ENCODE measurements at places on chromosomes 1 and 21.

DNA sequence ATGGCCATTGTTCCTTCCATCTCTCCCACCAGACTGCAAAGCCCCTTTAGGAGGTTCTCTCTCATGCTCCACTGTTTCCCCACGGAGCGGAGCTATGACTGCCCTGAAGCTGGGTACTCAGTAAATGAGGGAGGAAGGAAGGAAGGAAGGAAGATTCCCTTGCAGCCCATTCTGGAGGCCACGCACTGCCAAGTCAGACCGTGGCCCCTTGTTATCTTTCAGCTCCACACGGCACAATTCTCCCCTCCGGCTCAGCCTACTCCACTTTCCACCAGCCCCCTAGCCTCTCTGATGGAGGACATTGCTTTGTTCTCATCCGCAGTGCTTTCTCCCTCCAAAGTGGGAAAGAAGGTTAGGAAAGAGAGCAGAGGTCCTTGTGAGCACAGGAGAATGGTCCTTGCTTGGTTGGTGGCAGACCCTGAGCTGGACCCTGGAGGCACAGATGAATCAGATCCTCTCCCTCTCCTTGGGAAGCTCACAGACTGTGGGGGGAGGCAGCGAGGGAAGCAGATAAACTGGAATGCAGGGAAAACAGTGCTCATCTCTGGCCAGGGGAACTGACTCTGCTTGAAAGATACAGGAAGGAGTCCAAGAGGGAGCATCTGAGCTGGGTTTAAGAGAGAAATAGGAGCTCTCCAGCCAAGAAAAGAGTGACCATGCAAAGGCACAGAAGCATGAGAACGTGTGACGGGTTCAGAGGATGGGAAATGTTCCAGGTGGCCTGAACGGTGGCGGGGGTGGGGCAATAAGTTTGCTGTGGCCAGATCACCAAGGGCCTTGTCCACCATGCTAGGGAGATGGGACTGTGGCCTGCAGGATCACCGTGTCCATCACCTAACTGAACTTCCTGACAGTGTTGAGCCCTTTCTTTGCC is 52.6 kb downstream of the GLIS1 start:
- DNase-seq = no peak

DNA sequence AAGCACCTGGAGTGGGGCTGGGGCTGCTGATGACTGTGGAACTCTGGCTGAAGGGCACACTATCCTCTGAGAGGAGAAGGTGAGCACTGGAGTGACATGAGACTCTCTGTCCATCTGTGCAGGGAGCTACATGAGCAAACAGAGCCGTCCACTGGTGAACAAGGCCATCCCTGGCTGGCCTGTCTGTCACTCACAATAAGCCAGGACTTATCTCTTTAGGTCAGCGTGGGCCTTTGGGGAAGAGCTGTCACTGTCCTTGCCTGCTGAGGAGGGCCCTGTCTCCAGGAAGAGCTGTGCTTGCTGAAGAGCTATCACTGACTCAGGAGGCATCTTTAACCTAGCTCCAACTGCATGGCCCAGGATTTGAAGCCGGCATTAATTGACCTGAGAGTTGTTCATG is 82.1 kb downstream of the FOXD2 start:
- no peak for DNase-seq

DNA sequence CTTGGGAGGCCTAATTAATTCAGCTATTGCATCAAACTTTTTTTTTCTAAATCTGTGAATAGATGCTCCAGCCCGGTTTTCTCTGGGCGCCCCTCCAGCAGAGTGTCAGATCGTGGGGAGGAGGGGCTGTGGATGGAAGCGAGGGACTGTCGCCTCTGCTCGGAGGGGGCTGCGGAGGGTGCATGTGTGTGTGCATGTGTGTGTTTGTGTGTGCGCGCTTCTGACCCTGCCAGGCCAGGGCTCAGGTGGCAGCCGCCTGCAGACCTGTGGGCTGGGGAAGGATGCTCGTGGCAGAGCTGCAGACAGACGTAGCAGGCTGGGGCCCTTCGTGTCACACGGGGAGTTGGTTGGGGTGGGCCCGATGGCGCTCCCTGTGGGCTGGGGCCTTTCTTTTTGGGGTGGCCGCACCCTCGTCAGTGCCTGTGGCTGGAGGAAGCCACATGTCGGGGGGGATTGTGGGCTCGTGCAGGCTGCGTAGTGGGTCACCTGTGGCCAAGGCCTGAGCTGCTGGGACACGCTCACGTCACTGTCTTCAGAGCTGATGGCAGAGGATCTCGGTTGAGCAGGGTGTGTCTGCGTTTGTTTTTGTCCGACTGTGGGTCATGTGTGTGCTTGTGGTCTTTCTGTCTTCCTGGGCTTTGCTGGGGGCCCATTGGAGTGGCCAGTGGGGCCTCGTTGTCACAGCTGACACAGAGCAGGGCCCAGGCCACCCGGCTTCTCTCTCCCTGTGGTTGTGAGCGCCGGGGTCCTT is 2.8 kb downstream of the SKI start:
- no peak for DNase-seq

GRCh38 chr21:31201144-31201543 is 142.9 kb downstream of the TIAM1 start:
- DNase-seq = no peak

DNA sequence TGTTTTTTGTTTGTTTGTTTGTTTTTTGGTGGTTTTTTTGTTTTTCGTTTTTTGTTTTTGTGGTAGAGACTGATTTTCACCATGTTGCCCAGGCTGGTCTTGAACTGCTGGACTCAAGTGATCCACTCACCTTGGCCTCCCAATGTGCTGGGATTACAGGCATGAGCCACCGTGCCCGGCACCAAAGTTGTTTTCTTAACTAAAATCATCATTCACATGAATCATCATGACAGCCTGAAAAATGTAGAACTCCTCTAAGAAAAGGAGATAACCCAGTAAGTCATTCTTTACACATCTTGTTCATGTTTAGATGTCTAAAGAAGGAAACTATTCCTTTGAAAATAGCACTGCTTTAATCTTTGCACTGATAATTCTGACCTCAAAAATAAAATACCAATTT is 37.5 kb downstream of the DISP1 start:
- no peak for DNase-seq

- no peak for DNase-seq
These were observed 4.3 kb downstream of the MYOM3 start for GRCh38 chr1:24107462-24108138.

- DNase-seq = no peak
These were observed 6.4 kb downstream of the MYOM3 start for GRCh38 chr1:24105368-24106160.

DNA sequence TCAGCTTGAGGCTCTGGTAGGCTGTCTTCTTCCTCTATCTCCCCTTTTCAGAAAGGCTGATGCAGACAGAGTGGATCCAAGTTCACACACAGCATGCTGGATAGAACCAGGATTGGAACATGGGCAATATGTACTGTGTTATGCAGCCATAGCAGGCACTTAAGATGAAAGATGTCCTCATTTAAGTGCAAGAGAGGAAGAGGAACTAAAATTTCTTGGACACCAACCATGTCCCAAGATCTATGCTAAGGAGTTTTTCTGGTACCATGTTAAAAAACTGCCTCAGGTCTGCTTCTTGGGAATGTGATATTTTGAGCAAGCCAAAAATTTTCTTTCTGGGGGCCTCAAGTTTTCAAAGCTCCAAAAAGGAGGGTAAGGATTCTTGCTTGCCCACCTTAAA is 1.2 kb downstream of the SDHB start:
- no peak for DNase-seq

- DNase-seq = no peak
These were observed 11.1 kb downstream of the TMEM240 start for GRCh38 chr1:1529321-1529720.

DNA sequence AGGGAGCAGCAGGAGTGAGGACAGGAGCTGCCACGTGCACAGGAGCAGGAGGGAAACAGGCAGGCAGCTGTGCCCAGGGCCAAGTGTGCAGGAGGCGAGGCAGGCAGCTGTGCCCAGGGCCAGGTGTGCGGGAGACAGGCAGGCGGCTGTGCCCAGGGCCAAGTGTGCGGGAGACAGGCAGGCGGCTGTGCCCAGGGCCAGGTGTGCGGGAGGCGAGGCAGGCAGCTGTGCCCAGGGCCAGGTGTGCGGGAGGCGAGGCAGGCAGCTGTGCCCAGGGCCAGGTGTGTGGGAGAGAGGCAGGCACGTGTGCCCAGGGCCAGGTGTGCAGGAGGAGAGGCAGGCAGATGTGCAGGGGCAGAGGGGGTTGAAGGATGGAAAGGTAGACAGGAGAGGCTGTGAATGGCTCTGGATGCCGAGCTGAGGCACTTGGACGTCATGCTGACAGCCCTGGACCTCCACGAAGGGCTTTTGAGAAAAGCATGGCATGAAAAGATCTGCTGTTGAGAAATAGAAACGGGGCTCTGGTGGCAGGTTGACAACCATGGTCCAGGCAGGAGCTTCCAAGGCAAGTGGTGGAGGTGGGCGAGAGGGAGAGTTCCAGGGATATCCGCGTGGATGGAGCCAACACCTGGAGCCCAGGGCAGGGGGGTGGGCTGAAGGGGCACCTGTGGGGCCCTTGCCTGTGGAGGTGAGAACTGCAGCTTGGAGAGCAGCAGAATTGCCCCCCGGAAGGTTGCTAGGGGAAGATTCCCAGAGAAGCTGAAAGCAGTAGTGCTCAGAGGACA is 19.1 kb upstream of the NPHP4 start:
- no peak for DNase-seq

DNA sequence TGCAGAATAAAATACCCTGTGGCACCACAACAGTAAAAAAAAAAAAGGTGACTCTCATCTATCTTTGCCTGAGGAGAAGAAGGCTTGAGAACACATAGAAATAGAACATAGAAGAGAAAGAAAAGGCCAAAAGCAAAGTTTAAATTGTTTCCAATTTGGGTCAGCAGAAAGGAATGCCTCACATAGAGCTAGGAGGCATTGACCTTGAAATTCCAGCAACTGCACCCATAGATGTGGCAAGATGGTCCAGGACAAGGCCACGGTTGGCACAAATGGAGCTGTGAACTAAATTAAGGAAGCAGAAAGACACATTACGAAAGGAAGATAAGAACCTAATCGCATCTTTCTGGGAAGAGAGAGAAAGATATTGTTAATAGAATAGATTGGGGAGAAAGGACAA is 588.3 kb downstream of the LMO4 start:
- DNase-seq = no peak

DNA sequence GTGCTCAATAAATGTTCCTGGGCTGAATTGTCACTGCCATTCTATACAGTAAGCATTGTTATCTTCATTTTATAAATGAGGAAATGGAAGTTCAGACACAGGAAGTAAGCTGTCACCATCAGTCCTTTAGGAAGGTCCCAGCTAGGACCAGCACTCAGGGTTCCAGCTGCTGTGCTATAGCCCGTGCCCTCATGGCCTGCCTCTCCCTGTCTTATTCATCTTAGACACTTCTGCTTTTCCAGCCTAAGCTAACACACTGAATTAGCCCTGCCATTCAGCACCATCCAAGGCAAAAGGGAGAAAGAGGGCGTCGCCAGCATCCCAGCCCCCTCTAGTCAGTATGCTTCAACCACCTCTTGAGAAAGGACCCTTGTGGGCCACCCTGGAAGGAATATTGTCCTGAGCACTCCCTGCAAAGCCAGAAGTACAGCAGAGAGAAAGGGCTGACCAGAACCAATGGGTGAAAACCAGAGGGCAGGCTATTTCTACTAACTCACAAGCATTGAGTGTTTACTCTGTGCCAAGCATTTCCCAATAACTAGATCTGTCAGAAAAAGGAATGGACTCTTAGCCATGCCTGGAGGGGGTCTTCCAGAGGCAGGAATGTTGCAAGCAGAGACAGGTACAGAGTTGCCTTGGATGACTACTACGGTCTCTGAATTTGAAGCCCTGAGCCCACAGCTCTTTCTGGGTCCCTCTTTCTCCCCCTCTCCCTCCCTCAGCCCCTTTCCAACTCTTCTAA is 77.9 kb upstream of the NFIA start:
- no peak for DNase-seq

GRCh38 chr1:30753660-30754123 is 3.9 kb downstream of the LAPTM5 start:
- DNase-seq = no peak

DNA sequence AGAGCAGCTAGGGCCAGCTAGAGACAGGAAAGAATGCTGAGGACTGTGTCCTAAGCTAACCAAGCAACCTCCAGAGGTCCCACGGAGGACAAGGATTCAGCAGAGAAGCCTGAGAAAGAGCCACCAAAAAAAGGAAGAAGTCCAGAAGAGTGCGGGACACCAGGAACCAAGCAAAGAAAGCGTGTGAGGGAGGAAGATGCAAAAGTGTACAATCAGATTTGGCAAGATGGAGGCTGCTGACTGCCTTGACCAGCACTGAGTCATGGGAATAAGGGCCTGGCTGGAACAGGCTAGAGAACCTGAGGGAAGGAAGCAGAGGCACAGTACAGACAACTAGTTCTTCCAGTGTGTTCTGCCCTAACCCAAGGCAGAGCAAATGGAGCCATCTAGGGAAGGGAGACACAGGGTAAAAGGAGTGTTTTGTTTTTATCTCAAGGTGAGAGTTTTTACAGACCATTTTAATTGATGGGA is 18.5 kb downstream of the TP53BP2 start:
- no peak for DNase-seq

DNA sequence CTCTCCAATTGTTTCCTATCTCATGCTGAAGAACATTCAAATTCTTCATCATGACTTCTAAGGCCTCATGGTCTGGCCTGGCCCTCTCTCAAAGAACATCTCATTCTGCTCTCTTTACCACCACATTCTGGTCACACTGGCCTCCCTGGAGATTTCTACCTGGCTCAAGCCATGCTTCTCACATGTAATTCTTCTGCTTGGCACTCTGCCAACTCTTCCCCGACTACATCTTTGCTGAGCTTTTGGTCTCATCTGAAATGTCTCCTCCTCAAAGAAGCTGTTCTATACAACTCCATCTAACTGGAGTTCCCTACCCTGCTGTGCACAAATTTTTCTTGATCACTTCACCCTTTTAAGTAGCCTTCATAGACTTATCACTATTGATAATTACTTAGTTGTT is 1.4 kb upstream of the TBX19 start:
- DNase-seq = no peak

GRCh38 chr1:35539824-35540261 is 17.4 kb downstream of the KIAA0319L start:
- DNase-seq = no peak

DNA sequence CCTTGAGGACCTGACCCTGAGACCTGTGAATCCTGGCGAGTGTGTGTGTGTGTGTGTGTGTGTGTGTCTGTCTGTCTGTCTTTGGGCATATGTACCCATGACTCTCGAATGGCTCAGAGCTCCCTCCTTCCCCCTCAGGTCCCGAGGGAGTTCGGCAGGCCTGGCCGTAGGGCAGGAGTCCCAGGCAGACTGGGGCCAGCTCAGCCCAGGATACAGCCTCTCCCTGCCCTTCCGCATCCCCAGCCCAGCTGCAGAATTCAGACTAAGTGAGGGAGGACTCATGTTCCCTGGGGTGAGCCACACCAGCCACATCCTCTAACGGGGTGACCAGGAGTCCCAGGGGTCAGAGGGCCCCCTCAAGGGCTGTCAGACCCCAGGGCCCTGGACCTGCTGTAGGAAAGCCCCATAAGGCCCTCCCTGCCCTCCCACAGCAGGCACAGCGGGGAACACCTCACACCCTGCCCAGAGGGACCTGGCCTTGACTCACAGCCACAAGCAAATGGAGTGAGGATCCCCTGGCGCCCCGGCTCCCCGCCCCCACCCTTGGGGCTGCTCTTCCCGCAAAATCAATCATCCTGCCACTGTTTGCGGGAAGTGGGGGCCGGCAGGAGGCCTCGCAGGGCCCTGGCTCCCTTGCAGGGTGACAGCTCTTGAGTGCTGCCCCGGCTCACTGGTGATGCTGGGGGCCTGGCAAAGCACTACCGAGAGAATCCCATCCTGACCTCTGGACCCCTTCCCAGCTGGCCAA is 101.7 kb upstream of the CASZ1 start:
- no peak for DNase-seq

GRCh38 chr1:25210728-25211127 is 21.6 kb downstream of the SYF2 start:
- no peak for DNase-seq

- DNase-seq = no peak
These were observed 11.9 kb downstream of the KIF21B start for GRCh38 chr1:201011616-201012015.

- DNase-seq = no peak
These were observed 16.7 kb upstream of the PALMD start for GRCh38 chr1:99629164-99629563.
